Tongue (tissue), 3 donors: ENCODE measurements at places on chromosomes 16 and 17.

DNA sequence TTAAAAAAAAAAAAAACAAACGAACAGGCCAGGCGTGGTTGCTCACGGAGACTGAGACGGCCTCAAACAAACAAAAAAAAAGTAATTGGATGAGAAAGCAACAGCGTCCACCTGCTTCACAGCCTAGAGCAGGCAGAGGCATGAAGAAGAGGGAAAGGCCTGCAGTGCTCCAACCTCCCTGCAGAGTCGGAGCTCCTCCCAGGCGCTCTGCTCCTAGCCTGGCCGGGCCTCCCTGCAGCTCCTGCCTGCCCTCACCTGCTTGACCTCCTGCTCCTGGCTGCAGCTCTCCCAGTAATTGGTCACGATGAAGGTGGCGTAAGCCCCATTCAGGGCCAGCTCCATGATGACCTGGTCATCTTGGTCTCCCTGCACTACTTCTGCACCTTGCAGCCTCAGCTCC, 5.5 kb downstream of the NMRAL1 start:
- DNase-seq, result no peak

GRCh38 chr16:56279132-56279531, 87.8 kb downstream of the GNAO1 start:
- DNase-seq, result no peak

DNA sequence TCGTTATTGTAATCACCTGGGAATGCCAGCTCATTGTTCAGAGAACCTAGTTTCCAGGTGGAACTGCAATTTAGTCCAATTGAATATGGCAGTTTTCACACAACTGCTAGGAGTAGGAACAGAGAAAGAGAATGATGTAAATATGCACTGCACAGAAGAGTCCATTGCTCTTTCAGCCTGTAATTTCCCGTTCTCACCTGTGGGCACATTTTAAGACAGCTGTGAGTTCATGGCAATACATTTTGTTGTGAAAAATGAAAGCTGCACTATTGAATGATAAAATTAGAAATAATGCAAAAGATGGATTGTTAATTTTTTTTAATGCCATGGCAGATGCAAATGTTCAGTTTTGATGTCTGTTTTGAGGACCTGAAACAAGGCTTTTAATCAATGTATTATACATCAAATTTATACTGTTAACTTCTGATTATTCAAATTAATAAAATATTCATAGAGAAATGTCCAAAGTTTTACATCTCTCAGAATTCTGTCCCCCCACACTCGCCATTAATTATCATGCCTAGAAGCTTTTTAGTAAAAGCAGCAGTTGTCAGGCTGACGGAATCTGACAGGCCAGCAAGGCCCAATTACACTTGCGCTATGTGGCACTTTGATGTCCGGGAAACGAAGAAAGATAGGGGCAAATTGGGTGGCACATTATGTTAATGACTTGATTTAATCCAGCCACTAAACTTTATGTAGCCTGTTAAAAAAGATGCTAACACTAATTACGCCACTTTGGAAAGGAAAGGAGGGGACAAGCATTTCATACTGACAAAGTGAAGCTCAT, 72.2 kb downstream of the RPGRIP1L start:
- DNase-seq, result no peak

DNA sequence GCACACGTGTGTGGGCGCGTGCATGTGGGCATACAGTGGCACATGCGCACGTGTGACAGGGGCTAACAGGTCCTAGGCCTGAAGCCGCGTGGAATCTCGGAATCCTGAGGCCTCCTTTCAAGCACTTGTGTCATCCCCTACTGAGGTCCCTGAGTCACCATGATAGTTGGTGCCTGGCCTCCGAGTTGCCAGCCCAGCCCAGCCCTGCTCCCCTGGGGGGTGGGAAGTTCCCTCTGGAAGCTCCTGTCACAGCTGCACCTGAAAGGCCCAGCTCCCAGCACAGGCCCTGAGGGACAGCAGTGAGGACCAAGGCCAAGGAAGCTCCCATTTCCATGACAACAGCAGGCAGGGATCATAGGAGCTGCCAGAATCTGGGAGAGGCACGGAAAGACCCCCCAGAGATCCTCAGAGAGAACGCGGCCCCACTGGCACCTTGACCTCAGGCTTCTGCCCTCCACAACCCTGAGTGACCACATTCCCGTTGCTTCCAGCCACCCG, 35.4 kb upstream of the ENPP7 start:
- no peak for DNase-seq

- no peak for DNase-seq
Observed at GRCh38 chr16:55248494-55248893, 75.5 kb upstream of the IRX6 start.

DNA sequence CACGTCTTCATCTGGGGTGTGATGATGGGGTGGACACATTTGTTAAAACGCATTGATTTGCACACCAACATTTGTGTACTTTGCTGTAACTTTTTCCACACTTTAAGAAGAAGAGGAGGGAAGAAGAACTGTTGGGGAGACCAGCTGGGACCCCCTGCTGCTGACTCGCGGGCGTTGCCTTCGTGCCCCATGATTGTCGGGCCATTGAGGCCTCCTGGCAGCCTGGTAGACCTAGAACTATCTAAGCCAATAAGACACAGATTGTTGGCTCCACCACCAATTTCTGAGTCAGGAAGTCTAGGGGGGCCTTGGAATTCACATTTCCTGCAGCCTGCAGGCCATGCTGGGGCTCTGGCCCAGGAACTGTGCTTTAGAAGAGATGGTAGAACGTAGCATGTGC, 105.5 kb downstream of the TNFRSF13B start:
- DNase-seq, result no peak

DNA sequence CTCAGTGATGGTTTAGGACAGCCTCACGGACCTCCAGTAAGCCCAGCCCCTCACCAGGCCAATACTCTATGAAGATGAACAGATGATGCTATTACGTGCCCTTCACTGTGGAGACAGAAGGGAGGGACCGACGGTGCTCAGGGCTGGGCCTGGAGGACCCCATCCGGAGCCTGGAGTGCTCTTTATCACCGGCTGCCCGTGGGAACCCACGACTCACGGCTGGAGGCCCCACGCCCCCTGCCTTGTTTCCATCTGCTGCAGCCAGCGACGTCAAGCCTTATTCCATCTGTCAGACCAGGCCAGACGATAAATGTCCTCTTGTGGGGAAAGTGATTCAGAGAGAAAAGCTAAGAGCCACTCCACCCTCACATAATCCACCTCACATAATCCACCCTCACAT, 4.0 kb upstream of the TIMM22 start:
- DNase-seq, result no peak

- DNase-seq, result no peak
Observed at GRCh38 chr16:89452925-89453324, 37.4 kb downstream of the ANKRD11 start.

DNA sequence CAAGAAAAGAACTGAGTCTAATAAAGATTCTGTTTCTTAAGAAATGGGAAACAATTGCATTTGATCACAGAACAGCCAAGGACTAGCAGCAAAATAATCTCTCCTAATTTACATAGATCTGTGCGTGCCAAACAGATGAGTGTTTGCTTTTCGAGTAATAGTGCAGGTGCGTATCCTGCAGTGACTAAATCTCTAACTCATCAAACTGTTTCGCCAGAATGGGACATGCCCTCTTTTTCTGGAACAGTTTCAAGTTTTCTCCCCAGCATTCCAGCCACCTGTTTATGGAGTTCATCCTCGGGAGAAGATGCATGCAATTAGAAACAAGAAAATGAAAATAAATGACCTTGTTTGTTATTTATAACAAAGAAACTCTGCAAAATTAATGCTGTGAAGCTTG, 5.7 kb upstream of the TOX3 start:
- no peak for DNase-seq
